Activated T-helper 2 cell treated with anti-CD3 and anti-CD28 coated beads, Interferon-gamma antibody, Interleukin-2, Interleukin-4, amounts not matched to agents 10 μg/mL and 5 μg/mL and 100 μg/mL, durations not matched to agents 14 hours and 24 hours and 36 hours (primary cell): ENCODE measurements at places on chromosomes 5 and 9. TPM values are rescaled to one million over a fixed set of nuclear protein-coding genes. Genes with fewer than 3 reads are reported as not detected.

DNA sequence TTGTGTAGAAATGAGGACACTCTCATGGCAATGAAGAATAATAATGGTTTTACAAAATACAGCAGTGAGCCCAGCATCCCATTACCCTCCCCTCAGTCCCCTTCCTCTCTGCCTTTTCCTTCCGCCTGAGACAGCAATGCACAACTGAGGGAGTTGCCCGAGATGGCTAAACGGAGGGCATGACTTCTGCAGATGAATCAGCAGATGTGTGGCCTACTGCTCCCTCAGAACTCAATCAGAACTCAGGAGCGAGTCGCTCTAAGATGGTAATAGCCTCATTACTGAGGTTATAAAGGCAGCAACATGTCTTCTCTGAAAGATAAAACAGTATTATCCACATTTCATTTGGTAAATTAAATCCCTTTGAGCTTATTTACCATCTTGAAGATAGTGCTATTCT is 326.6 kb downstream of the ENC1 start:
- no peak overlapping the region for H3K4me3 ChIP-seq
- H3K36me3 ChIP-seq = no peaks in the 10 kb centered on the region
- no peak for DNase-seq
- peaks cover 5% of the 10 kb centered on the region for H3K4me1 ChIP-seq
- H3K27me3 ChIP-seq = peaks cover 27% of the 10 kb centered on the region

GRCh38 chr9:28688172-28688571 is 1114.9 kb upstream of the C9orf72 start:
- H3K36me3 ChIP-seq = no peaks in the 10 kb centered on the region
- H3K27me3 ChIP-seq = no peaks in the 10 kb centered on the region
- no peaks in the 10 kb centered on the region for H3K4me1 ChIP-seq

DNA sequence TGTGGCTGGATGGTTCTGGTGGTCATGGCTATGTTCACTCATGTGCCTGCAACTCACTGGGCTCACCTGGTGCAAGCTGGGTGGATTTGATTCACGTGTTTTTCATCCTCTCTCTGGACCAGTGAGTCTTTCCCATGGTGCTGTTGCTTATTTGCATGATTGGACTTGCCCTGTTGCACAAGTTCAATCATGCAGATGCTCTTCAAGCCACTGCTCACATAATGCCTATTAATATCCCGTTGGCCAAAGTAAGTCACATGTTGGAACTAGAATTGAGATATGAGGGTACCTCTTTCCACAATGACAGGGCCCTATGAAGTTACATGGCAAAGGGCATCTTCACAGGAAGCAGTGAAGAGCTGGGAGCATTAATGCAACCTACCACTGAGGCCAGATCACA is 26.5 kb upstream of the MROH2B start:
- no peak overlapping the region for H3K4me3 ChIP-seq
- no peaks in the 10 kb centered on the region for H3K27me3 ChIP-seq
- H3K27ac ChIP-seq = no peak overlapping the region
- no peak for DNase-seq
- no peaks in the 10 kb centered on the region for H3K4me1 ChIP-seq

DNA sequence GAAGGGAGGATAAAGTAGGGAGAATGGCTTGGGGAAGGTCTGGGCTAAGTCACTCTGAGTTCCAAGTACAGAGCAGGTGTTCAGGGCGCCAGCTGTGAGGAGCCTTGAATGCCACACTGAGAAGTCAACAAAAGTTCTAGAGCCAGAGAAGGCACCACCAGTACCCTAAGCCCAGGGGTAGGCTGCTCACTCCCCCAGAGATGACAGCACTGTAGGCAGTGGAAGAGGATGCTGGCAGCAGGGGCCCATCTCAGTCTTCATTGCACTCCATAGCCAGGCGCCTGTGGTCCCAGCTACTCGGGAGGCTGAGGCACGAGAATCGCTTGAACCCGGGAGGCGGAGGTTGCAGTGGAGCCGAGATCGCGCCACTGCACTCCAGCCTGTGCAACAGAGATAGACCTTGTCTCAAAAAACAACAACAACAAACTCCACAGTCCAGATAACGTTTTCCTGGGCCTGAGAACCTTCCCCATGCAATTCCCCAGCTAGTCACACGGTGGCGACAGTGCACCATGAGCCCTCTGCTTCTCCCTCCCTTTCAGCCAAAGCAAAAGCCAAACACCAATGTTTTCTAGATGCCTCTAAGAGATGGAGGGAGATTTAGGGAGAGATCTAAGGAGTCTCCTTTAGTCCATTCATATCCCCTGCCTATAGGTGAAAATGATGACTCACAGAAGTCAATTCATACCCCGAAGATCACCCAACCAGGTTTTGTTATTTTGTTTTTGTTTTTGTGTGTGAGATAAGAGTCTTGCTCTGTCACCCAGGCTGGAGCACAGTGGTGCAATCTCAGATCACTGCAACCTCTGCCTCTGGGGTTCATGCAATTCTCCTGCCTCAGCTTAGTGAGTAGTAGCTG is 19.8 kb upstream of the NSD1 start:
- no peaks in the 10 kb centered on the region for H3K36me3 ChIP-seq
- H3K4me3 ChIP-seq = no peak overlapping the region
- peaks cover 5% of the 10 kb centered on the region for H3K27me3 ChIP-seq
- H3K4me1 ChIP-seq = peaks cover 14% of the 10 kb centered on the region

FCHO2 gene
- total RNA-seq = 1.3 and 1.6 TPM in 2 replicates

CENPK gene
- 78.0 and 79.2 TPM in 2 replicates for total RNA-seq
